ENCODE measurements at places on chromosomes 7 and 10.

DNA sequence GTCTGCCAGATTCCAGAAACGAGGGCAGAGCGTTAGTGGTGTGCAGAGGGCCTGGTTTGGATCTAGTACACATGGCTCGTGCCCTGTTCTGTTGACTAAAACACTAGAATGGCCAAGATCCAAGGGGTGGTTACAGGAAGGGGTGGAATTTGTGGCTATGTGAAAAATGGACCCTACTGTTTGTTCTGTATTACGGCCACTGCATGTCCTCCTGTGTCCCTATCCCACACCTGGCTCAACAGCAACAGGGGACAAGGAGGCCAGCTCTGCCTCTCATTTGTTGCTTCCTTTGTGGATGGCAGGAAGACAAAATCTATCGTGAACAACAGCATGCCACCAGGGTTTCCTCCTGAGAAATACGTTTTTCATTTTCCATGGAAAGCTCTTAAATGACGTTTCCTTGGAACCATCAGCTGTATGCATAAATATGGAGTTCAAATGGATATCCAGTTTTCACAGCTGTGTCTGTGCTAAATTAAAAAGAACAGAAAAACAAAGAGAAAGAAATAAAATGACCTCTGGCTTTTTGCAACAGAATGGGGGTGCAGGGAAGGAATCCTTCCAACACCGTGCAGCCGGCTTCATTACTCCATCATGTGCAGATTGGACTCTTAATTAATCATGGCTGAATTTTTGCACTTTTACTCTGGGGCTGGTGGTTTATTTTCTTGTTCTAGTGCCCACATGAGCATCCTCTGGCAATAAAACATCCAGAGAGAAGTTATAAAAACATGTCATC is 318.9 kb downstream of the CXCL12 start:
- DNase-seq = no peak

GRCh38 chr7:154844955-154845354 is 158.0 kb downstream of the PAXIP1 start:
- DNase-seq = no peak

DNA sequence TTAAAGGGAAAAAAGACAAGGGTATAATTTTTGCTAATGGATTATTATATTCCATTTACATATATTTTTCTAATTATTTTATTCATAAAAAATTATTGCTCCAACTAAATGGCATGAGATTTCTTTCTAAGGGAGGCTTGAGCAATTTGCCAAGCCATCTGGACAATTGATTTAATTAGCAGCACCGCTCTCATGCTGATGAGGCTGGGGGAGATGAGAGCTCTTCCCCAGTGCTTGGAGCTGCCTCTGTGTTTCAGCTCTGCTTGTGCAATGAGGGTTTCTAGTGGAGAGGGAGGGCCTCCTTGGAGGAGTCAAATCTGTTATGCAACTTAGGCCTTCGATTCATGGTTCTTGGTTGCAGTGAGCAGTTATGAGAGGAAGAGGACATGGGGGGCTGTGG is 574.3 kb downstream of the TCERG1L start:
- DNase-seq = no peak

DNA sequence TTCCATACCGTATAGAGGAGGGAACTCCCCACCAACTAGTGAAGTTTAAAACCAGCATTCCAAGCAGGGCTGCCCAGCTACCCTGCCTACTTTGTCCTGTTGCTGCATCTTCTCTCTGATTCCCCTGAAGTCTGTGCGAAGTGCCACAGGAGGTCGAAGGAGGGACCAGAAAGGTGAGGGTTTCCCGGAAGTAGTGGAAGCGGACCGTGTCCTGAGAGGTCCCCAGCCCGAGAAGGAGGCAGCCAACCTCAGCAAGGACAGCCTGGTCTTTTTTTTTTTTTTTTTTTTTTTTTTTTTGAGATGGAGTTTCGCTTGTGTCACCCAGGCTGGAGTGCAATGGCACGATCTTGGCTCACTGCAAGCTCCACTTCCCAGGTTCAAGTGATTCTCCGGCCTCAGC is 671.9 kb upstream of the GALNT17 start:
- no peak for DNase-seq

DNA sequence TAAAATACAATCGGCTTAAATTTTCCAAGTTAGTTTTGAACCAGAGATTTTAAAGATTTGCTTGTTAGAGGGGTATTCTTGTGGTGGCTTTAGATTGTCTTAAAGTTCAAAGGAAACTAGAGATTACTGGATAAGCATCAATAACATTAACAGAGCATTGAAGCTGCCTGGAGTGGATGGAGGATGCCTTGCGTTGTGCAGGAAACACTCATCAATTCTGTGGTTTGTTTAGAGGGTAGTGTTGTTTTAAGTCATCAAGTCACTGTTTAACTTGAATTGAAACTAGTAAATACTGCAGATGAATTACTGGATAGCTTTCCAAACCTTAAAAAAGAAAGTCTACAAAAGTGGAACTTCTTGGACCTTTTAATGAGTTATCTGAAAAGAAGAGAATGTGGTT is 218.6 kb downstream of the CELF2 start:
- peak; percentile 31 for DNase-seq

DNA sequence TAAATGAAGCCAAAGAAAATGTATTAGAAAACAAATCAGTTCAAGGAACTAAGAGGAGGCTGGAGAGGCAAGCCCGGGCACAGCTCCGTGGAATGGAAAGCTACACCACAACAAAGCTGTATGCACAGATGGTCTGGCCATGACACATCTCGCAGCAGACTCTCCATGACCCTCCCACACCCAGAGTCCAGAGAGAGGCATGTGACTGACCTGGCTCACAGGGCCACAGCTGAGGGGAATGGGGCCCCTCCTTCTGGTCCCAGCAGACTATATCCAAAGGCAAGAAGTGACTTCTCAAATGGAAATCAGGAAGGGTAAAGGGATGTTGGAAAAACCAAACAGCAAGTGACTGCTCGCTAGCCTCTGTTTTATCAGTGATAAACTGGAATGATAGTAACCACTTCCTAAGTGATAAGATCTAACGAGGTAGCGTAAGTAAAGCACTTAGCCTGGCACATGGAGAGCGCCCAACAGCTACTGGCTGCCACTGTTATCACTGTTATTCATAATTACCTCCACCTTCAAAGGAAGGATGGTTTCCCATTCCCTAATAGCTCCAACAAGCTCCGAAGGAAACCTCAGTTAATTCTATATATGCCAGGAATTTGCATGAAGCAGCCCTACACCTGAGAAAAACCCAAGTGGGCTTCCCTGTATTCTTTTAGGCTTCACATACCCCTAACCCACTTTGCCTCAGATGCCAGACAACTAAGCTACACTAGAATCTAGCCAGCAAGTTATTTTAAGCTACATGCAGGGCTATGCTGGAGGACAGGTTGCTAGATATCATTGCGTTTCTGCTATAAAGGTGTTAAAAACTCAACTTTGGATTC is 8.4 kb downstream of the OSBPL3 start:
- DNase-seq = no peak

- DNase-seq = no peak
Measured at GRCh38 chr10:118901380-118901779, 128.1 kb upstream of the NANOS1 start.

GRCh38 chr10:971150-971542 is 17.1 kb upstream of the GTPBP4 start:
- DNase-seq = no peak

DNA sequence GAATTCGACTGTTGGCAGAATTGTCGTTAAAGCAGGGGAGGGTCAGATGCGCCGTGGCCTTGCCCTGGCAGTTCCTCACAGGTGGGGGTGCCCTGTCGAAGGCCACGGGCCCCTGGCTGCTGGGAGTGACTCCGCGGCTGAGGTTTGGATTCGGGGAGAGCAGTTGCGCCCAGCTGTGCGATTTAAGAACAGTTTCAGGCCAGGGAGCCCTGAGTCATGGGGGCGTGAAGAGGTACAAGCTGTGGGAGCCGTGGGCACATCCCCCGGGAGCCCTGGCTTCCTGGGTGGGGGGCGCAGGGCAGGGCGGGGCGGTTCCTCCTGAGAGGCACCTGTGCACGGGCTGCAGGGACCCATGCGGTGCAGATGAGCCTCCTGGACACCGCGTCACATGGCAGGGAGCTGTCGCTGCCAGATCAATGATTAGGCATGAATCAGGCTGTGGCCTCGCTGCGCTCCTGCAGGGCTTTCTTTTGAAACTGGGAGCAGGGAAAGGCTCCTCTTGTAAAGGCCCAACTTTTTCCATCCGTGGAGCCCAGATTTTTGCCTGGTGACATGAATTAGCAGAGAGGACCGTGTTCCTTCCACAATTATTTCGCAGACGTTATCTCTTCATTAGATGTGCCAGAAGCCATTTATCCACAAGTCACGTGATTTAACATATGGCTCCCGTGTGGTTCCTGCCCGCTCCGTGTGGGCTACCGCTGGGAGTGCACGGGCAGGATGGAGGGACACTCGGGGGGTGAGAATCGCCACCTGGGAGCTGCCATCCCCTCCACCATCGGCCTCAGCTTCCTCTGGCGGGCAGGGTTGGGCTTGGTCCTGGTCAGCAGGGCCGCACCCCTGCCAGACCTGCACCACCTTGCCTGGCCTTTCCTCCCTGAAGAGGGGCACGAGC is 918 bp downstream of the PWWP2B start:
- DNase-seq = peak; percentile 25

DNA sequence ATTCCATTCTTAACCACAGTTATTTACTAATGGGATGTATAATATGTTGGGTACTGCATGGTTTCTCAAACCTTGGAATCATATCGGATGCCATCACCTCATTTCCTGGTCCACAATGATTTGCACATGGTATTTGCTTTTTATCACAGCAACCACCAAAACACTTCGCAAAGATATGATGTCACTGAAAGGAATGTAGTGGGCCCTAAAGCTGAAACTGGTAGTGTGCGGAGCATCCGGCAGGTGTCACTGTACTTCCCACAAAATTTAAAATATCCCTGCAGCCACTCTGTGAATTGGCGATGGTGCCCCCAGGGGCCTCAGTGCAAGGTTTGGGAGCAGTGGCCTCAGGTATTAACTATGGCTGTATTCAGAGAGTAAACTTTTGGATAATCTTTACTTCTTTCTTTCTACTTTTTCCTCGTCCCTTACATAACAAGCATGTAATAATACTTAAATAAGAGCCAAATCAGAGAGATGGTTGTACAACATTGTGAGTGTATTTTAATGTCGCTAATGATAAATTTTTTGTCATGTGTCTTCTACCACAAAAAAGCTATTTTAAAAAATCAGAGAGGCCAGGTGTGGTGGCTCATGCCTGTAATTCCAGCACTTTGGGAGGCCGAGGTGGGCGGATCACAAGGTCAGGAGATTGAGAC is 66.2 kb downstream of the FAM241B start:
- DNase-seq = no peak

DNA sequence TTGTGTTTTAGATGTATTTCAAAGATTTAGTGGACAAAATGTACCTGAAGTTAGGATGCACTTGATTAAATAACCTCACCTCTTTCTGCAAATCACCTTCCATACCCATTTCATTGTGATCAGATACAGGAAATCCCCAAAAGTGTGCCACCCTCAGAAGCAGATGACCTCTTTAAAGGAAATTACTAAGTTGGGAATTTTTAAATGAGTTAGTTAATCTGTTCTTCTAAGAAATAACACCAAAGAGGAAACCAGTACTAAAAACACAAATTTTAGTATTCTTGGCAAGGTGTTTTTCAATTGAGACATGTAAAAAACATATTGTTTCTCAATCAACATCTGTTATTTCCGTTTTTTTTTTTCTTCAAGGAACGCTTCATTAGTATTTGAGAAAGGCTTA is 4.6 kb upstream of the SEMA3A start:
- no peak for DNase-seq

- DNase-seq = no peak
Measured at GRCh38 chr7:155066417-155066950, 3.6 kb upstream of the HTR5A start.

DNA sequence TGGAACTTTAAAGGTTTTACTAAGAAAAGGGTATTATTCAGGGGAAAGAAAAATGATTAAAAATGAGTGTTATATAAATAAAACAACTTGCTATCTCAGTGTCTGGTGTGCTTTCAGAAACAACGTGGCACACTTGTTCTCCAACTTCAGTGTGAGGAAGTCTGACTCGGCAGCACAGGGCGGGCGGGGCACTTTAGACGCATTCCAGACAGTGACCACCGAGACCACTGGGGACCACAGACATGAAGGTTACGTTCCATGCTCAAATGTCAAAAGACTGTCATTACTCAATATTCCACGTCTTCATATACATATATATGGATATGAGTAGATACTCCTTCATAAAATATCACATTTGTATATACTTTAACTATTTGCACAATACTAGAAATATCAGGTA is 87.0 kb downstream of the LARP4B start:
- DNase-seq = no peak

DNA sequence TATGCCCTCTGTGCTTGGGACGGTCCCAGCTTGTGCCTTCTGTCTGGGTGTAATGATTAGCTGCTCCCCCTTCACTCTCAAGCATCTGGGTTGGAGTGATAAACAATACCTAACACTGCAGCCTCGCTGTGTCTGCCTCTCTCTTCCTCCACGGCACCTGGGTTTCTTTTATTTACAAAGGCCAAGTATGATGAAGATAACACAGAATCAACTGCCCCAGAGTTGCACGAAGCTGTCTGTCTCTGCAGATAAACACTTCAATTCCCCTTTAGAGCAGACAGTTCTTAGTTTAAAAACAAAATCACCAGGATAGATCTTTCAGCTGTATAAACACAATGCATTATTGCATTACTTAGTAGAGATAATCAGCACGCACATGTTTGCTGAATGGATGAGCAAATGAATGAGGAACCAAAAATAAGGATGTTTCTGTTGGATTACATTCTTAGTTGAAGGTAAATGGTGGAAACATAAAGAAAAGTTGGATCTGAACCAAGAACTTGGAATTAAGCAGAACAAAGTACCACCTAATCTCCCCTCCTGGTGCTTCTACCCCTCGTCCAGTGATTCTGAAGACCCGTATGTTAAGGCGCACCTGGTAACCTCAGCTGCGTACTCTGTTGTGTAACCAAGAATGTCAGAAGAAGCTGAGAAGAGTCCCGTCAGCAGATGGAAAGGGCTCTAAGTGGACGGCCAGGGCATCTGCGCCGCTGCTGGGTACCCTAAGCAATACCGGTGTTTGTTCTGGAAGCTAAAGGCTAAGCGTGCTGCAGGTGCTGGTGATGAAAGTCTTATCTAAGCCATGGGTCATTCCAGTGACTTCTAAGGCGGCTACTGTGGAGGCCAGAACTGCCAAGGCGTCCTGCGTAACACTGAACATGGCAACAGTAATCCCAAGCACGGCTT is 26.6 kb downstream of the INSIG1 start:
- DNase-seq = no peak

- DNase-seq = no peak
Measured at GRCh38 chr7:128833148-128833945, 3.1 kb downstream of the FLNC start.

Data from T follicular helper cell (primary cell).